Activated CD4-positive, alpha-beta T cell treated with anti-CD3 and anti-CD28 coated beads, Interleukin-2, amount 10 ng/mL, durations not matched to agents 24 days and 14 days (primary cell): ENCODE measurements at places on chromosomes 16 and 17.

GRCh38 chr17:29138971-29139691 lies 41.1 kb downstream of the MYO18A start:
- DNase-seq: peak; percentile 83

DNA sequence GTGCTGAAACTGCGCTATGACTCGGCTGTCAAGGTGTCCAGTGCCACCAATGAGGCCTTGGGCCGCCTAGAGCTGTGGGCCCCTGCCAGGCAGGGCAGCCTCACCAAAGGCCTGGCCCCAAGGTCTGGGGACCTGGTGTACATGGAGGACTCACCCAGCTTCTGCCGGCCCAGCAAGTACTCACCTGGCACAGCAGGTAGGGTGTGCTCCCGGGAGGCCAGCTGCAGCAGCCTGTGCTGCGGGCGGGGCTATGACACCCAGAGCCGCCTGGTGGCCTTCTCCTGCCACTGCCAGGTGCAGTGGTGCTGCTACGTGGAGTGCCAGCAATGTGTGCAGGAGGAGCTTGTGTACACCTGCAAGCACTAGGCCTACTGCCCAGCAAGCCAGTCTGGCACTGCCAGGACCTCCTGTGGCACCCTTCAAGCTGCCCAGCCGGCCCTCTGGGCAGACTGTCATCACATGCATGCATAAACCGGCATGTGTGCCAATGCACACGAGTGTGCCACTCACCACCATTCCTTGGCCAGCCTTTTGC lies 25.0 kb downstream of the WNT9B start:
- no peak for DNase-seq

GRCh38 chr16:75432828-75433731 lies at the start of gene CFDP1:
Gene CFDP1 (minus strand): TSS chr16:75433503. CDS start chr16:75433352, 151 bp downstream.
- DNase-seq: peak; percentile 99

DNA sequence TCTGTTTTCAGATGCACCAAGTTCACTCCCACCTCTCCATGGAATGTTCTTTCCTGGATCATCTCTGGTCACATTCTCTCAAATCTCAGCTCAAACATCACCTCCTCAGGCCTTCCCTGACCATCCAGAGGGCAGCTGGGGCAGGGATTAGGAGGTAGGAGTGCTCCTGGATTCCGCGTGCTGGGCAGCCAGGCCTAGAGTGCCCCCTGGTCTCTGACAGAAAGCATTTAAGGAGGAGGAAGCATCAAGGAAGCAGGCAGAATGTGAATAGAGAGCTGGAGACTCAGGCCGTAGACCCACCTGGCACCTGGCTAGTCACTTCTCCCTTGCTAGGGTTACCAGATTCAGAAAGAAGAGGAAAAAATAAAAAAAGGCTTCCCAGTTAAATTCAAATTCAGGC lies 2.5 kb upstream of the CYB561 start:
- DNase-seq: no peak

GRCh38 chr17:1420163-1420562 lies 20.1 kb upstream of the YWHAE start:
- DNase-seq: no peak

DNA sequence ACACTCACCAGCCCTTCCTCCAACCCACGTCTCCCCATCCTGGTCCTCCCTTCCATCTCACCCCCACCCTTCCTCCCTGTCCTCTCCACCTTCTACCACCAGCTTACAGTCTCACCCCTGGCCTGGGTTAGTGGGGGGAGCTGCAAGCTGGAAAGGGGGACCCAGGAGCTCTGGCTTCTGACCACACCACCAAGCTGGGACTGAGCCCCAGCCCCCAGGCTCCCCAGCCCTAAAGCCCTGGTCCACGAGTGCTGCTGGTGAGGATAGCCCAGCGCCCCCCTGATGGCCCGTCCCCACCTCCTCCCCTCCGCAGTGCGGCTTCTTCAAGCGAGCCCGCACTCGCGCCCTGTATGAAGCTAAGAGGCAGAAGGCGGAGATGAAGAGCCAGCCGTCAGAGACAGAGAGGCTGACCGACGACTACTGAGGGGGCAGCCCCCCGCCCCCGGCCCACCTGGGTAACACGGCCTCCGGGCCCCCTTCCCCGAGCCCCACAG lies 7.2 kb upstream of the PDK2 start:
- no peak for DNase-seq

DNA sequence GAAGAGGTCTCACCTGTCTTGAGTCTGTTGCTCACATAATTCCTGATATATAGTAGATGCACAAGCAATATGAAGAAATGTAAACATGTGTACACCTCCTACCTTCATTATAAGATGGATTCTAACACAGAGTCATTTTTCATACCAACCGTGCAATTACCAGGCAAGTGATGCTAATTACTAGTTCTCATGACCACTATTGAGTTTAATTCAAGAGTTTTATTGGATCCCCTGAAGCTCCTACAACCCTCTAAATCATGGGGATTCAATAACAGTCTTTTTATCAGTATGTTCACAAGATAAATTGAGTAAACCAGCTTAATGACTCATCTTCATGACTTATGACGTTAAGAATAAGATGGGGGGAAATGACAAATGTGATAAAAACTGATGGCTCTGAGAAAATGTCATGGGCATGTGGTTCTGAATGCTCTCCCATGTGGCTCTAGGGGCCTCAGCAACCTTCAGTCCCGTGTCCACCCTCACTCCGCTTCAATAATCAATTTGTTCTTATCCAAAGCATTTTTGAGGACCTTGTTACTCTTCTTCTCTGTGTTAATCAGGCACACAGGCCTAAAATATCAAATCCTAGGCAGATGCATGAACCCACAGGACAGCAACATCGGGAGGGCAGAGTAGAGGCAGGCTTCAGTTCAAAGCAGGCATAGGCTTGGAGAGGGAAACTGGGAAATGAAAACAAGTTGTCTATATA lies 42.8 kb downstream of the PRAC1 start:
- no peak for DNase-seq

GRCh38 chr17:7959503-7960253 lies 27.7 kb downstream of the CNTROB start:
- no peak for DNase-seq

DNA sequence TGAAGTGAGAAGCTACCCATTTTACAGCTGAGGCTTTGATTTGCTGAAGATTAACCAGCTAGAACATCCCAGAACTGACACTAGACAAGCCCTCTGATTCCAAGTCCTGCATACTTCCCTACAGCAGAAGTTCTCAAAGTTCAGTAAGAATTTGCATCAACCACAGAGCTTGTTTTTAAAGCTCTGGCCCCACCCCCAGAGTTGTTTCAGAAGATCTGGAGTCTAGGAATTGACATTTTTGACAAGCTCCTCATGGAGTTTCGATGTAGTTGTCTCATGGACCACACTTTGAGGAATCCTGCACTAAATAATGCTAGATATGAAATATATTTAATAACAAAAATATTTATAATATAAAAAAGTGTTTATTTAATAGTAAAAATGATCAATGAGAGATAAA lies 120.3 kb upstream of the ADAMTS18 start:
- DNase-seq: no peak

GRCh38 chr17:61583660-61584264 lies 7.3 kb downstream of the NACA2 start:
- no peak for DNase-seq

- DNase-seq: no peak
Observed at GRCh38 chr16:79143026-79143425, 457.5 kb downstream of the MAF start.

DNA sequence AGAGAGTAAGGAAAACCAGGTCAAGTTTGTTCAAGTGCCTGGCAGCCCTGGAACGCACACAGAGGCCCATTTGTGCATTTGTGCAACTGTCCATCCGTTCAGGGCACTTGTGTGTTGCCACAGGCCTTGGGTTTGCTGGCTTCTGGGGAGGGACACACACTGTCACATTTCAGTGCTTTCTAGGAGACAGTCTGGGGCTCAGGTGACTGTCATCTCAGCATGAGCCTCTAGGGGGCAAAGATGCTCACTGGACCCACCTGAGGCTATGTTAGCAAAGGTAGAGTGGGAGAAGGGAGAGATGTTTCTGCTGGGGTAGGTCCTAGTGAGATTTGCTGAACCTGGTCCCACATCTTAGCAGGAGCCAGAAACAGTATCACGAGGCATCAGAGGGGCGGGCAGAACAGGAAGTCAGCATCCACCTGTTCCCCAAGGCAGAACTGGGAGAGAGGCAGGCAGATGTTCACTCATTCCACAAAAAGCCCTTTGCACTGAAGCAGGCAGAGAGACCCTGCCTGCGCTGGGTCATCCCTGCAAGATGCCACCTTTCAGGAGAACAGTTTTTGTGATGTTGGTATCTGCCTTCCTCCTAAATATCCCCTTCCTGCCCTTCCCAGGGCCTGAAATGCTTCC lies 48.5 kb downstream of the RAI1 start:
- peak; percentile 87 for DNase-seq

- no peak for DNase-seq
Observed at GRCh38 chr17:79922798-79923197, 83.6 kb upstream of the CBX4 start.

GRCh38 chr17:9185142-9185541 lies 163.8 kb downstream of the NTN1 start:
- DNase-seq: no peak

GRCh38 chr17:36132421-36132831 lies 28.8 kb downstream of the CCL4 start:
- no peak for DNase-seq

DNA sequence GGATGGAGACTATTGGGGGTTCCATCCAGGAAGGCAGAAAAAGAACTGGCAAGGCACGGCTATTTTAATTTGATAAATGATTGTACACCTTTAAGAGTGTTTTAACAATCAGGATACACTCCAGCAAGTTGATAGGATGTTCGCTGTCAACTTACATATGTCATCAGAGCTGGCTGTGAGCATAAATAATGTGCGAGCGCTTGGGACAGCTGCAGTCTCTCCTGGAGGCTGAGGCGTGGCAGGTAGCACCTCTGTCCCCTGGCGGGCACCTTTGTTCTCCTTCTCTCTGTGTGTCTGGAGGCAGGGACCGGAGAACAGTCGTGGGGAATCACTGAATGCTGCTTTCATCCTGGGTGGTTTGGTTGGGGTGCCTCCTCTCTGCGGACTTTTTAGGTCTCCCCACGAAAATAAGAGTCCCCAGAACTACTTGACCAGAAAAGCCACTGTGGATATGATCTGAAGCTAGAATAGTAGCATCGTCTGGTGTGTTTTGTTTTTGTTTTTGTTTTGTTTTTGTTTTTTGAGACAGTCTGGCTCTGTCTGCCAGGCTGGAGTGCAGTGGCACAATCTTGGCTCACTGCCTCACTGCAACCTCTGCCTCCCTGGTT lies 9.4 kb downstream of the BAHCC1 start:
- DNase-seq: no peak

GRCh38 chr17:48600244-48601098 lies 4.3 kb downstream of the HOXB6 start:
- no peak for DNase-seq

DNA sequence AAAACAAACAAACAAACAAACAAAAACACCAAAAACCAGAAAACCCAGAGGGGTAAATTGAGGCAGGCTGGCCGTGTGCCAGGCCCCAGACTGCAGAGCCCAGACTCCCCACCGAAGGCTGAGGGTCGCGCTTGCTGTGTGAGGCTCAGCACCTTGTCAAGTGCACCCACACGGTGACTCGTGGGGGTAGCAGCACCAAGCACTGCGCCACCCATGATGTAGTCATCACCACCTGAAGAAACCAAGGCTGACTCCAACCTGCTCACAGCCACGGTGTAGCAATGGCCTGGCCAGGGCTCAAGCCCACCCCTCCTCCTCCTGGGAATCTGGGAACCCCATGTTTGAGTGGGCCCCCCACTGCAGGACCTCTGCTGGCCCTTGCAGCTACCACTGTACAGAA lies 11.9 kb downstream of the MCRIP1 start:
- no peak for DNase-seq

DNA sequence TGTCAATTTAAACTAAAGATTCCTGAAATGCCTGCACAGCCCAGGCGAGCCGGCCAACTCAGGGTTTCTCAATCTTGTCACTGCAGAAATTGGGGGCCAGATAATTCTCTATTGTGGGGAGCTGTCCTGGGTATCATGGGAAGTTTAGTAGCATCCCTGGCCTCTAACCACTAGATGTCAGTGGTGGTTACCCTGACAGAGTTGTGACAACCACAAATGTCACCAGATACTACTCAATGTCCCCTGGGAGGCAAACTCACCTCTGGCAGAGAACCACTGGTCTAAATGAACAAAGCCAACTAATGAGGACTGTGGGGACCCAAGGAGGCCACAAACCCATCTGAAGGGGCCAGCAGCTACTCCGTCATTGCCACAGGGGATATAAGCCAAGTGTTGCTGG lies 90.9 kb downstream of the MYH11 start:
- DNase-seq: peak; percentile 84
